ENCODE measurements at places on chromosomes 3 and 15. TPM values are rescaled to one million over a fixed set of nuclear protein-coding genes. Genes with fewer than 3 reads are reported as not detected.
A peak's percentile ranks its signal among the peaks of the same experiment; 100 is the strongest.

DNA sequence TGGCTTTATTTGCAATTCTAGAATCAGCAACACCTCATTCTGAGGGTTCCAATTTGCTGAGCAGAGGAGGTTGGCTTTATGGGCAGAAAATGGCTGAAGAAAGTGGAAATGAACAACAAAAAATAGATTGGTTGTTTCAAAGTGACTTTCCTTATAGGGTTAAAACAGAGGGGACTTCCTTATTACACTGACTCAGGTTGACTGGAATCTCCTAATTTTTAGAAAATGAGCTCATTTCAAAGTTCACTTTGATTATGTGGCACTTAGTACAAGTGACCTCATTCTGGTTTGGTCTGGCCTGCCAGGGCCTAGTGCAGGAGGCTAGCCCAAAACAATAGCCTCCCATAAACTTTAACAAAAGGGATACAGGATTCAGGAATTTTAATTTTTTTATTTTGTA is 41.4 kb downstream of the NFKBIZ start:
- H3K27ac ChIP-seq: no peak overlapping the region
- H3K36me3 ChIP-seq: no peaks in the 10 kb centered on the region
- no peak for DNase-seq

GRCh38 chr15:31116423-31117030 is 15.0 kb upstream of the TRPM1 start:
- DNase-seq: no peak
- H3K4me3 ChIP-seq: no peak overlapping the region
- no peaks in the 10 kb centered on the region for H3K36me3 ChIP-seq

- no peaks in the 10 kb centered on the region for H3K27me3 ChIP-seq
- H3K27ac ChIP-seq: no peak overlapping the region
- H3K4me3 ChIP-seq: no peak overlapping the region
- H3K4me1 ChIP-seq: no peaks in the 10 kb centered on the region
- no peaks in the 10 kb centered on the region for H3K36me3 ChIP-seq
Observed at GRCh38 chr3:196124608-196125007, 42.7 kb upstream of the TFRC start.

GRCh38 chr15:93517176-93517575 is 428.2 kb upstream of the RGMA start:
- H3K36me3 ChIP-seq: no peaks in the 10 kb centered on the region
- no peak overlapping the region for H3K27ac ChIP-seq
- H3K4me3 ChIP-seq: no peak overlapping the region
- DNase-seq: no peak
- no peaks in the 10 kb centered on the region for H3K27me3 ChIP-seq

GRCh38 chr3:24596626-24597025 is 102.0 kb upstream of the THRB start:
- H3K27ac ChIP-seq: no peak overlapping the region
- DNase-seq: no peak
- no peaks in the 10 kb centered on the region for H3K36me3 ChIP-seq
- H3K4me1 ChIP-seq: no peaks in the 10 kb centered on the region
- no peaks in the 10 kb centered on the region for H3K27me3 ChIP-seq

DNA sequence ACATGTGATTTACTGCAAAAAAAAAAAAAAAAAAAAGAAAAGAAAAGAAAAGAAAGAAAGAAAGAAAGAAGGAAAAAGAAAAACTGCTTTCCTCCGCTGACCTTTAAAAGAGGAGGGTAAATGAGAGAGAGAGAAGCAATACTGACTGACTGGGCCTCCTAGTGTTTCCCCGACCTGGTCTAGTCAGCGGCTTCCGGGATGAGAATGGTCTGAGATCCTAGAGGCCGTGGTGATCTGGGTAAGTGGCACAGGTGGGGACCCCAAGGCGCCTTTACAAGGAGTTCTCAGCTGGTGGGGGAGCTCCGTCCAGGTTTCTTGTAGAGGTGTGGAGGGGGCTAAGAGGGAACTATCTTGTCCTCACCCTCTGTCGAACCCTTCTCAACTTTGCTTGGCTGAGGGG is 223.1 kb downstream of the MEIS2 start:
- no peak overlapping the region for H3K27ac ChIP-seq
- H3K36me3 ChIP-seq: no peaks in the 10 kb centered on the region
- no peak for DNase-seq
- H3K4me1 ChIP-seq: peaks cover 15% of the 10 kb centered on the region
- peaks cover 9% of the 10 kb centered on the region for H3K27me3 ChIP-seq

The CCDC80 gene
- total RNA-seq: 12.2 TPM

- H3K27me3 ChIP-seq: no peaks in the 10 kb centered on the region
- no peak for DNase-seq
- no peak overlapping the region for H3K27ac ChIP-seq
- no peak overlapping the region for H3K4me3 ChIP-seq
- H3K36me3 ChIP-seq: no peaks in the 10 kb centered on the region
Observed at GRCh38 chr15:28992336-28992864, 106.6 kb downstream of the APBA2 start.

DNA sequence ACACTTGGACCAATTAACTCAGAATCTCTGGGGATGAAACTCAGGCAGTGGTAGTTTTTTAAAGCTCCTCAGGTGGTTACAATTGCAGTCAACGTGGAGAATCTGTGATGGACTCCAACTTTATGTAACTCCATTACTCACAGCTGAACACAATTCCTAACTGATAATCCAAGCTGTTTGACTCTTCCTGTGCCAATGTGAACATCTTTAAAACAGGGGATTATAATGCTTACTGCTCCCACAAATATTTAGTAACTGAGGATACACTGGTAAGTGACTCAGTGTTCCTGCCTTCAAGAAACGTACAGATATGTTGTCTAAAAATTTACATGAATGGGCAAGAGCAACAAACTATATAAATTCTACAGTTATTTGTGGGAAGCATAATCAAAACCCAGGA is 85.6 kb downstream of the OSBPL10 start:
- H3K4me3 ChIP-seq: no peak overlapping the region
- H3K36me3 ChIP-seq: no peaks in the 10 kb centered on the region
- no peaks in the 10 kb centered on the region for H3K4me1 ChIP-seq
- no peak for DNase-seq
- no peak overlapping the region for H3K27ac ChIP-seq

The FGF12 gene
- total RNA-seq: 0.71 TPM

- H3K36me3 ChIP-seq: no peaks in the 10 kb centered on the region
- DNase-seq: no peak
- H3K27me3 ChIP-seq: no peaks in the 10 kb centered on the region
- peaks cover 43% of the 10 kb centered on the region for H3K4me1 ChIP-seq
Observed at GRCh38 chr3:106343811-106344210, 475.0 kb upstream of the CBLB start.

DNA sequence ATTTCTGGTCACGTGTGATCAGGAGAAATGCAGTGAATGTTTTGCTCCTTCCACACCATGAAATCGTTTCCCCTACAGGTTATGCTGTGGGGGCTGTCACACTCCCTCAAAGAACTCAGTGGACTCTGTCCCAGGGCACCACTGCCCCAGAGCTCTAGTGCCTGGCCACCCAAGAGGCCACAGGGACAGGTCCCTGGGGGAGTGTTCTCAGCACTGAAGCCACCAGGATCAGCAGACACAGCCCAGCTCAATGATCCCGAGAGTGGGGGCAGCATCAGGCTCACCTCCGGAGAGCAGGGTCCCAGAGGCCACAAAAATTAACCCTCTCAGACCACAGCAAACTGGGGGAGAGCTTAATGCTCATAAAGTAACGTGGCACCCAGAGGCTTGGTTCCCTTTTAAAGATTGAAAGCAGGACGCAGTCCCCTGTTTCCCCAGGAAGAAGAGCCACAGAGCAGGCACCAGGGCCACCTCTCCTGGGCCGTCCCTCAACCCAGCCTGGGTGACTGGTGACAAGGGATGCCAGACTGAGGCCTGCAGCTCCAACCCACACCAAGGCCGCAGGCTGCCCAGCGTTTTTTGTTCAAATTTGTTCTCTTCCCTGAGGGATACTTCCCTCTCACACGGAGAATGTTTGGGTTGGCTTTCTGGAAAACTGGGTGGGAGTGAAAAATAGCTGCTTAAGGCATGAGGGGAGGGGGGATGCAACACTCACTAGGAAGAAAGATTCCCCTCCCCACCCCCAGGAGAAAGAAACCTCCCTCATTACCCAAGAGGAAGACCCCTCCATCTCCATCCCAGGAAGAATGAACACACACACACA is 123.3 kb upstream of the IGF1R start:
- H3K27ac ChIP-seq: no peak overlapping the region
- no peaks in the 10 kb centered on the region for H3K4me1 ChIP-seq
- H3K27me3 ChIP-seq: peaks cover 4% of the 10 kb centered on the region
- DNase-seq: no peak

The TBC1D21 gene
- total RNA-seq: not detected

DNA sequence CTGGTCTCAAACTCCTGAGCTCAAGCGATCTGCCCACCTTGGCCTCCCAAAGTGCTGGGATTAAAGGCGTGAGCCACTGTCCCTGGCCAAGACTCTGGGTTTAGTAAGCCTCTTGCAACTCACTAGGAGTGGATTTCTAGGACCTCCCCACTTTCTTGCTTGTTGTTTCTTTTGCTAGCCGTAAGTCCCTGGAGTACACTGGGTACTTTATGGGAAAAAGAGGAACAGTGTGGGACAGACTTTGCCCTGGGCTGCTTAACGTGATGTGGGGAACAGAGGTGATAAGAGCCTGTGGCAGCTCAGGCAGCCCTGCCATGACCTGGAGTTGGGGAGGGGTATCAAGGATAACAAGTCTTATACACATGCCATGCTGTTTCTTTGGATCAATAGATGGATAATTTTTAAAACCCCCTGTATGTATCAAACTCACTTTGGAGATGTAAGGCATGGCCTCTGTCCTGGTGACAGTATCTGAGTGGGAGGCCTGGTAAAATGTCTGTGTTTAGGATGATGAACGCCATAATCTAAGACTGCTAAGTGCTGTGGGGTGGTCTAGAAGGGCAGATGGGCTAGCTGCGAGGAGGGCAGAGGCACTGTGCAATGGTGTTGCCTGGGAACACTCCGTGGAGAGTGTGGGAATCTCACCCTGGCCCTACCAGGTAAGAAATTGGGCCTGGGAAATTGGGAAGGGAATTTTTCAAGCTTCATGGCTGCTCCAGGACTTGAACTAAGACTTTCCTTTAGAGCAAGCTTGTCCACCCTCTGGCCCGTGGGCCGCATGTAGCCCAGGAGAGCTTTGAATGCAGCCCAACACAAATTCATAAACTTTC is 54.8 kb downstream of the SMAD3 start:
- H3K27me3 ChIP-seq: no peaks in the 10 kb centered on the region
- no peaks in the 10 kb centered on the region for H3K36me3 ChIP-seq
- peak overlapping the region; percentile 97 for H3K27ac ChIP-seq
- no peak for DNase-seq

- H3K36me3 ChIP-seq: no peaks in the 10 kb centered on the region
- no peaks in the 10 kb centered on the region for H3K27me3 ChIP-seq
- DNase-seq: no peak
- H3K27ac ChIP-seq: peak overlapping the region; percentile 94
Observed at GRCh38 chr15:96332637-96333121, 2.2 kb downstream of the NR2F2 start.

DNA sequence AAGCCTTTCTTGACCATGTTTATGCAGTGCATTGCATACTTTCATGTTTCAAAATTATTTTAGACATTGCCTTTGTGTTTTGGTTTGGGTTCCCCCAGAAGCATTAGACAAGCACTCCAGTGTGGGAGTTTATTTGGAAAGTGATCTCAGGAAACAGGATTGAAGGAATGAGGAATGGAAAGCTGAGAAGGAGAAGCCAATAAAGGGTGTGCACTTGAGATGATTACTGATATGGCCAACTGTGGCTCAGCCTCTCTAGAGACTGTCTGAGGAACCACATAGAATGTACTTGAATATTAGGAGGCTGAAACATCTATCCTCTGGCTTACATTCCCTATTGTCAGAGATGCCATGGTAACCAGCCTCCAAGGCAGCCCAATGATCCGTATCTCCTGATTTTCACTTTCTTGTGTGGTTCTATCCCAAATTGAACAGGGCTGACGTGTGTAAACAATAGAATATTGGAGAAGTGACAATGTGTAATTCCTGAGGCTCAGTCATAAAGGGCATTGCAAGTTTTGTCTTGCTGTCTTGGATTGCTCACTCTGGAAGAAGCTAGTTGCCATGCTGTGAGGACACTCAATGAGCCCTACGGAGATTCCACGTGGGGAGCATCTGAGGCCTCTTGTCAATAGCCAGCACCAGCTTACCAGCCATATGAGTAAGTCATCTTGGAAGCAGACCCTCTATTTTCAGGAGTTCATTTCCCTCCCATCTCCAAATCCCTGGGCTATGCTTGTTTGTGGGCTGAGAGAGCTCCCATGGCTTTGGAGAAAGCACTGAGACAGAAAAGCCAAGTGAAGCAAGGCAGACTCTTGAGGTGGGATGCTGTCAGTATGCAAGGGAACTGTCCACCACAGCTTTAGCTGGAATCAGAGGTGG is 84.7 kb downstream of the SCN11A start:
- no peaks in the 10 kb centered on the region for H3K4me1 ChIP-seq
- no peak overlapping the region for H3K27ac ChIP-seq
- no peak overlapping the region for H3K4me3 ChIP-seq

The LRRC31 gene
- total RNA-seq: not detected

- H3K4me1 ChIP-seq: no peaks in the 10 kb centered on the region
- no peaks in the 10 kb centered on the region for H3K36me3 ChIP-seq
- peak overlapping the region; percentile 59 for H3K27ac ChIP-seq
- H3K4me3 ChIP-seq: no peak overlapping the region
Observed at GRCh38 chr3:152497457-152497856, 228.7 kb downstream of the MBNL1 start.

The ARGFX gene
- total RNA-seq: not detected

DNA sequence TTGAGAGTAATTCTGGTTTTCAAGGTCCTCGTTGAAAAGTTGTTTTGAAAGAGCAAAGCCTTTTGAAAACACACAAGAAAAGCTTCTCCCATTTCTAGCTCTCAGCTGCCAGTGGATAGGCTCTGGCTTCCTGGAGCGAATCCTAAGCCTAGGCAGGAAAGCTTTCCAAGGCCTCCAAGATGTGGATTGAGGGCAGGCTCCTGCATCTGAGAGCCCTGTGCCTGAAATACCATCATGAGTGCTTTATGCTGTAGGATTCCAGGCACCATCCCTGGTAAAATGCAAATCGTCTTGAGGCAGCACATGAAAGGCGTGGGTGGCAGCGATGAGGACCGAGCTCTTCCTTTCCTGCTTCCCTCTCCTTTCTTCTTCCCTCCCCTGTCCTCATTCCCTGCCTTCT is 60.7 kb upstream of the CORO2B start:
- no peaks in the 10 kb centered on the region for H3K36me3 ChIP-seq
- no peaks in the 10 kb centered on the region for H3K27me3 ChIP-seq
- no peaks in the 10 kb centered on the region for H3K4me1 ChIP-seq
- H3K4me3 ChIP-seq: no peak overlapping the region
- no peak for DNase-seq
- H3K27ac ChIP-seq: no peak overlapping the region

Data from psoas muscle (tissue), 8 donors.